ENCODE measurements at places on chromosomes 13 and 19.

DNA sequence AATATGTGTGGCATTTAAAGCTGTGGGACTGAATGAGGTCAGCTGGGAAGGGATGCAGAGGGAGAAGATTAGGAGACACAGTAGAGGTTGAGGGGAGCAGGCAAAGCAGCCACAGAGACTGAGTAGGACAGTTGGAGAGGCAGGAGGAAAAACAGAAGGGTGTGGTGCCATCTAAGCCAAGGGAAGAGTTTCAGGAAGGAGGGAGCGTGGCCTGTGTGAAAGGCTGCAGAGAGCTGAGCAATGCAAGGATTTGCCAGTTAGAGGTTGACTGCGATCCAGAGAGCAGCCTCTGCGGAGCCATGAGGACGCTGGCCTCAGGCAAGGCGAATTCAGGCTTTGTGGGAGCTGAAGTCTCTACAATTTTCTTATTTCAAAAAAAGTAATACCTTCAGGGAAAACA is 28.9 kb downstream of the SOX21 start:
- no peak for DNase-seq

DNA sequence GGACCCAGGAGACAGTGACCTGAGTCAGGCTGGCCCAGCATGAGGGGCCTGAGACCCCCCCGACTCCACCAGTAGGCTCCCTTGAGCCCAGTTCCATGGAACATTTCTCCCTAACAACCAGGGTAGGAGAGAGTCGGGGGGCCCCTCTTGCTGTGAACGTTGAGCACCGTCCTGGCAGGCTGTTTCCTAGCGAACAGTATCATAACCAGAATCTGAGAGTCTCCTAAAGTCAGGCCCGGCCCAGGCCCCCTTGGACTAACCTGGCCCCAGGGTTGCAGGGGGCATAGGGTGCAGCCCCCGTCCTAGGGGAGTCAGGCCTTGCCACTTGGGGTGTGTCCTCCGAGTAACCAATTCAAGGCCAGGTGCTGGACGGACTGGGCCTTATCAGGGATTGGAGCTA is 13.7 kb downstream of the TMEM150B start:
- no peak for DNase-seq

DNA sequence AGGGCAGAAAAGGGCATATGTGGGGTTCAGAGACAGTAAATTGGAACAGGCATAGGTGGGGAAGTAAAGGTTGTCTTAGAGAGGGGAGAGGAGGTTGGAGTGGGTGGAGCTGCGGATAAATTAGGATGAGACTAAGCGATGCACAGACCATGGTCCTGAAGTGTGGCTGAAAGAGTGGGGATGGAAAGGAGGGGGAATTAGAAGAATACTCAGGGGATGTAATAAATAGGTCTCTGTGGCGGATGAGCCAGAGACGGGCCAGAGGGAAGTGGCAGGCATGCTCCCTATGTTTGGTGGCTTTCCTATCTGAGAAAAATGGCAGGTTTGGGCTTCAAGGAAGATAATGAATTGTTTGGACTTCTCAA is 123.4 kb downstream of the OLFM4 start:
- DNase-seq: no peak

DNA sequence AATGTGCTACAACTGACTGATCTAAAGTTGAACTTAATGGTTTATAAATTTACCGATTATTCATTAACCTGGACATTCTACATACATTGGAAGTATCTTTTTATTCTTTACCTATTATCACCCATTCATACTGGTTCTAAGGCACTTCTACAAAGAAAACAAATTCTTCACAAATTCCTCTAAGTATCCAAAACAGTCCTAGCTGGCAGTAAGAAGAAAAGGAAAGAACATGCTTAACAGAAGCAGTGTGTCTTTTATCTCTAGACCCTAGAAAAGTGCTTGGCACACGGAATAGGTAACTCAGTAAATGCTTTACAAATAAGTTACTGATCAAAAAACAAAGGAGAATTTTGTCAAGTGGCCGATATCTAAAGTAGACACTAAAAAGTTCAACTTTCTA is 32.8 kb downstream of the TSC22D1 start:
- DNase-seq: no peak

- DNase-seq: no peak
Observed at GRCh38 chr19:28934631-28935030, 278.3 kb downstream of the UQCRFS1 start.

GRCh38 chr13:30173303-30173610 is 134.1 kb downstream of the KATNAL1 start:
- no peak for DNase-seq

GRCh38 chr19:41995959-41996797 is 2.1 kb upstream of the ATP1A3 start:
- DNase-seq: no peak

DNA sequence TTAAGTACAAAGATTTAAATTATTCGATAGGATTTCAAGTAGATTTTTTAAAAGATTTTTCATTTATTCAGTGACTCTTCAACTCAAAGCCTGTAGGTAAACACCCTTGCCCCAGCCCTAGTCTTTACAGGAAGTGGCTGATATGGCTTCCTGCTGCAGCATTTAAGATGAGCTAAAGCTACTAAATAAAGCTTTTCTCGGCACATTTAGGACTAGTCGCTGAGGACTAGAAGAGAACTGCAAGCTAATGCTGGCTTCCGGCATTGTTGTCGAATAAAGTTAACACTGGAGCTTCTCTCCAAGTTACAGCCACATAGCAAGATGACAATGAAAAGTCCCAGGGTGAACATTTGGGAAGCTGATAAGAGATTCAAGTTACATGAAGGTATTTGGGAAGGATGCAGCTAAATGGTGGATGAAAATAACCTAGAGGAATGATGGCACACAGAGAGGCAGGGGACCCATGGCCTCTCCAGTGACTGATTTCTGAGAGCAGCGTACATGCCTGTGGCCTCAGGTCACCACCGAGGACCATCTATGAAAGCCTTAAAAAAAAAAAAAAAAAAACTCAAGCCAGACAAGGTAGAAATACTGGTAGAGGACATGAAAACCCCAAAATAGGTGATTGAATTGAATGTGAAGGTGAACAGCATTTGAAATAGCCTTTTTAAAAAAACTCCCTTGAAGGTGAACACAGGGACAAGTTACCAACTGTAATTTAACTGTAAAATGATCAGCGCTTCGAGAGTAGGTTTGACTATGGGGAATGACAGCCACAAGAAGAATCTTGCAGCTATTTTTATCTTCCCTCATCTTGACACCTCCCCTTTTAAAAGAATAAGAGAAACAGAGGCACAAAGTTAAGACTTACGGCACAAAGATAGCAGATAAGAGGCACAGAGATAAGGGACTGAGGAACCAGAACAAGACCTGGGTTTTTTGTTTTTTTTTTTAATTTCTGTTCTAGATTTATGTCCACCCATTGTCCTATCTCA is 155.4 kb downstream of the DCT start:
- peak; percentile 65 for DNase-seq

- no peak for DNase-seq
Observed at GRCh38 chr13:35764326-35765015, 288.0 kb upstream of the MAB21L1 start.

GRCh38 chr19:56085571-56086275 is 35.4 kb downstream of the ZNF787 start:
- no peak for DNase-seq

- DNase-seq: no peak
Observed at GRCh38 chr19:54444737-54445136, 4.3 kb upstream of the LENG8 start.

- no peak for DNase-seq
Observed at GRCh38 chr13:52850072-52850395, 1.6 kb upstream of the PCDH8 start.

DNA sequence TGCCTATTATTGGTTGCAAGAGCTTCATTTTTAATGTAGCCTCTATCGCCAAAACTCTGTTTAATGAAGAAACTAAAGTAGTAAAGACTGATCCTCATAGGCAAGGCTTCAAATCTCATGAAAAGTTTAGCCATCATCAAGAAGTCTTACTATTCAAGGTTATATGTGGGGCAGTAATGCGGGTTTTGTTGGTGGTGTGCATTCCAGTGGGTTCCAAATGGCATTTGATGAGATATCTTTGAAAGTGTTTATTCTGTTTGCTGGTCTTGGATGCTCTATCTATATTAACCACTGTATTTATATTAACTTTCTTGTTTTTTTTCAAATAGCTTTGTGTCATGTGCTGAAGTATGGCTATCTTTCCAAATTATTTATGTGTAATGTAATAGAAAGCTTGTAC is 72.2 kb downstream of the SERTM1 start:
- DNase-seq: no peak

GRCh38 chr13:30110301-30111070 is 196.9 kb downstream of the KATNAL1 start:
- no peak for DNase-seq

DNA sequence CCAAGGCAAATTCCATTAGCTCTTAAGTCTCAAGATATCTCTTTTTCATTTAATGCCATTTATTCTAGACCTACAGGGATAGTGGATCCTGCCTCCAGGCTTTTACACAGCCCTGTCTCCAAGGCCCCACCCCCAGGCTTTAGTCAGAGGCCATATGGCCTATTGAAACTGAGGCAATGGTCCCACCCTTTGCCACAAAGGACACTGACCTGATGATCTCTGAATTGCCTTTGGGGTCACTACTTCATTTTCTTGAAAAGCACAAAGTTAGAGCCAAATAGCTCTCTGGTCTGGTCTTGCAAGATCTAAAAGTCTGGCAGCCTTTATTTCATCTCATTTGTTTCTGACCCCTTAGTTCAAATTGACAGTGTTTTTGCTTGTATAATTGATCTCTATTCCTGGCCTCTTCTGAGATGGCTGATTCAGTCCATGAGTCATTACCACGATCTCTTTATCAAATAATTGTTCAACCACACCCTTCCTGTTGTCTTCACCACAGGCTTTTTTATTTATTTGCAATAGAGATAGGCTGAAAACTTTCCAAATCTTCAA is 209.8 kb downstream of the FGF14 start:
- no peak for DNase-seq

DNA sequence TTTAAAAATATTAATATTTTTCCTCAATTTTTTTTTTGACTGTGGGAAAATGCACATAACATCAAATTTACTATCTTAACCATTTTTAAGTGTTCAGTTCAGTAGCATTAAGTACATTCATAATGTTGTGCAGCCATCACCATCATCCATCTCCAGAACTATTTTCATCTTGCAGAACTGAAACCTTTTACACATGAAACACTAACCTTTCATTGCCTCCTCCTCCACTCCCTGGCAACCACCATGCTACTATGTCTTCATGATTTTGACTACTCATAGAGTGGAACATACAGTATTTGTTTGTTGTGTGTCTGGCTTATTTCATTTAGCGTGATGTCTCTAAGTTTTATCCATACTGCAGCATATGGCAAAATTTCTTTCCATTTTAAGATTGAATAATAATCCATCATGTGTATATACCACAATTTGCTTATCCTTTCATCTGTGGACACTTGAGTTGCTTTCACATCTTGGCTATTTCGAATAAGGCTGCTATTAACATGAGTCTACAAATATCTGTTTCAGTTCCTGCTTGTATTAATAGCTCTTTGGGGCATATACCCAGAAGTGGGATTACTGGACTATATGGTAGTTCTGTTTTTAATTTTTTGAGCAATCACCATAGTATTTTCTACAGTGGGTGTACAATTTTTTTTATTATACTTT is 376.4 kb downstream of the MTUS2 start:
- DNase-seq: no peak
